Breast epithelium (tissue), 4 donors: ENCODE measurements at places on chromosomes 11 and 22. TPM values are rescaled to one million over a fixed set of nuclear protein-coding genes. Genes with fewer than 3 reads are reported as not detected.

CARD18 gene
- not detected for total RNA-seq

HPS5 gene
- 57.0 TPM for total RNA-seq

RFPL2 gene
- 0.29 TPM for total RNA-seq

GRCh38 chr22:44658311-44658953 is 43.6 kb upstream of the PRR5 start:
- no peaks in the 10 kb centered on the region for H3K27me3 ChIP-seq
- peaks cover 6% of the 10 kb centered on the region for H3K4me1 ChIP-seq

DNA sequence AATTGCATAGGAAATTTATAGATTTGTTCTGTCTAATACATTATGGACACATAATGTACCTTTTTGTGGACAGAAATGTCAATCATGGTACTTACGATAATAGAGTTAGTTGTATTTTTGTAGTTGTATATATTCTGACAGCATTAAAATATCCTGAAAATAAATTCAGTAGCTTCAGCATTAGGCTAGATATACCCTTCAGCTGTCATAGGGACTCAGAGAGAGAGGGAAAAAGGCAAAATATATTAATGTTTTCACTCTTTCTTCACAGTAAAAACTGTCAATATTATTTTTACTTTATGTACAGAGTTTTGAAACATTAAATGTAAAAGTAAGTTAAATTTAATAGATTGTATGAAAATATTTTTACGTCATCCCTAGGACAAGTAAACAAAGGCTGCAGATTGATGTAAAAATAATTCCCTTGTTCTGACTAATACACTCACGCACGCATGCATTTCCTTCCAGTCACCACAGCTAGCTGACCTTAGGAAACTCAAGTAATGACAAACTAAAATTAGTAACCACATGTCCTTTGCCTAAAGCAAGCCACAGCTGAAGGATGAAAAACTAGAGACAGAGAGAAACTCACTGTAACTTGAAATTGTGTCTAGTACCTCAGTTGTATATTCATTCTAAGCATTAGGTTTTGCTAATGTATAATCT is 104.7 kb upstream of the CARD18 start:
- no peaks in the 10 kb centered on the region for H3K27me3 ChIP-seq
- no peaks in the 10 kb centered on the region for H3K4me1 ChIP-seq
- no peak overlapping the region for H3K27ac ChIP-seq
- no peak overlapping the region for H3K4me3 ChIP-seq
- no peaks in the 10 kb centered on the region for H3K36me3 ChIP-seq

- no peaks in the 10 kb centered on the region for H3K36me3 ChIP-seq
- H3K4me3 ChIP-seq, result no peak overlapping the region
- no peak for DNase-seq
- H3K27me3 ChIP-seq, result no peaks in the 10 kb centered on the region
- no peak overlapping the region for H3K27ac ChIP-seq
- no peaks in the 10 kb centered on the region for H3K4me1 ChIP-seq
These were observed 29.9 kb downstream of the KRTAP5-5 start for GRCh38 chr11:1659506-1659905.

GRCh38 chr22:19629720-19630419 is 84.4 kb upstream of the SEPTIN5 start:
- no peak overlapping the region for H3K27ac ChIP-seq
- H3K27me3 ChIP-seq, result peaks cover 18% of the 10 kb centered on the region
- H3K4me3 ChIP-seq, result no peak overlapping the region
- H3K36me3 ChIP-seq, result no peaks in the 10 kb centered on the region

DNA sequence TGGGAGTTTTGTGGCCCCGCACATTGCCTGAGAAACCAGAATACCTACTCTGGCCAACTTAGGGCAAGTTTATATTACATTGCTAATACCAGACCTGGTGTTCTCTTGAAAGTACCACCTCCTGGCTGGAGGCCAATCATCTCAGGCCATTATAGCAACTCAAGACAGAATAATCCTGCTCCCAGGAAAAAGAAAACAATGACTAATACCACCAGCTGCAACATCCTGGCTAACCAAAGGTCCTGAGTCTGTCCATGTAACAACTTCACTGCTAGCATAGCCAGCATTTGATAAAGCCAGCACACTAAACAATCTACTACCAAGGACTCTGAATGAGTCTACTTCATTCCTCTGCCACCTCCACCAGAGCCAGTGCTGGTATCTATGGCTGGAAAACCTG is 1298.7 kb upstream of the CNTN5 start:
- DNase-seq, result no peak
- no peaks in the 10 kb centered on the region for H3K27me3 ChIP-seq
- H3K4me1 ChIP-seq, result no peaks in the 10 kb centered on the region
- H3K27ac ChIP-seq, result no peak overlapping the region
- H3K4me3 ChIP-seq, result no peak overlapping the region
- no peaks in the 10 kb centered on the region for H3K36me3 ChIP-seq
